MM.1S (cell line): ENCODE measurements at places on chromosomes 7 and 10.

DNA sequence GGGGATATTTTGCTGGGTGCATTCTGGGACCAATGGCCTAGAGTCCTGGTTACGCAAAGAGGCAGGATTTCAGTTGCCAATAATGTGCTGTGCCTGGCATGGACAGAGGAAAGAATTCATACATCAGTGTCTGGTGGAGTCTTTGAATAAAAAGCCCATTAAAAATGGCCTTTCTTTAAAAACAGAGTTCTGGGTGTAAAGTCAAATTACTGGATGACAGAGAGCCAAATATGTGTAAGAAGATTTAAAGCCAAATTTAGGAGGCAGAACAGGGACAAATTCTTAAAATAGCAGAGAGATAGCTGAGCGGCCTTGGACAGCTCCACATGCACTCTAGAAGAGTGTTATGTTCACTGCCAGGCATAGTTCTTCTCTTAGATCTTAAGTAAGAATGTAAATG is 60.8 kb upstream of the MEOX2 start:
- DNase-seq: no peak

- DNase-seq: no peak
Measured at GRCh38 chr7:85600395-85600794, 413.5 kb upstream of the SEMA3D start.

DNA sequence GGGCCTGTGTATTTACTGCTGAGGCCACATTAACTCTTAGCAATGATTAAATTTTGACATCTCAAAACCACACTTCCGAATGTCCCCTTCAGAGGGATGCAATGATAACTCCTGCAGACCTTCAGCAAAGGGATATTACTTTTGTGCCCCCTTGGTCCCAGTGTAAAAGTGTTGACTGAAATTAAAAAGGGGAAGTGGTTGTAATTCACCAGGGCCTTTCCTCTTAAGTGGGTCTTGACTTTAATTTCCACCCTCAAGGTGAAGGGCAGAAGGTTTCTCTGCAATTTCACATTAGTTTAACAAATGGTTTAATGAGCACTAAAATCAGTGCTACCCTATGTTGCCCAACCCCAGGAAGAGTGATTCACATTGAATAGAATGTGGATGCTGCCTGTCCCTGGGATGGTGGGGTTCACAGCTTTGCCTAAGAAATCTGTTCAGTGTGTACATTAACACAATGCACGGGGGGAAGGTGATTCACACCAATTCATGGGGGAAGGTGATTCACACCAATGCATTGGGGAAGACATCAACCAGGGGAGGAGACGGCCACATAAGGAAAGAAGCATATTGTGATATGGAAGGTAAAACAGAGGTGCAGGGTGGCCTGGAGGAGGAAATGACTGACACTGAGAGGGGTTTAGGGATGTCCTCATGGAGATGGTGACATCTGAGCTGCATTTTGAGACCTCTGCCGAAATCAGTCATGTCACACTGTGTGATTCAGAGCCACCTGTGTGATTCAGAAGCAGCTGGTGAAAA is 19.4 kb upstream of the TNS3 start:
- no peak for DNase-seq

DNA sequence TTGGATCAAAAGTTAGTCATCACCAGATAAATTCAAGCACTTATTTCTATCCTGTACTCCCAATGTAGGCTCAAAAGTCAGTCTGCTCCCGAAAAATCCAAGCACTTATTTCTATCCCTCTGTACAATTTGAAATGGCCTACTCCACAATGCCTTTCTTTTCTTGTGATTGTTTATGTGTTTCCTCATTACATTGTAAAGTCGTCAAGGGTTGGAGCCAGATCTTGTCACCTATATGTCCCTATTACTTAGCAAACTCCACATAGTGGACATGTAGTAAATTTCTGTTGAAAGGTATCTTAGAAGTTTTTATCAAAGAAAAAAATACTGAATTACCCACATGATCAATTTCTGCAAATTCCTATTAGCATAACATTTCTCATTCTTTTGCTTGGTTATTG is 82.1 kb downstream of the CYP51A1 start:
- DNase-seq: no peak

DNA sequence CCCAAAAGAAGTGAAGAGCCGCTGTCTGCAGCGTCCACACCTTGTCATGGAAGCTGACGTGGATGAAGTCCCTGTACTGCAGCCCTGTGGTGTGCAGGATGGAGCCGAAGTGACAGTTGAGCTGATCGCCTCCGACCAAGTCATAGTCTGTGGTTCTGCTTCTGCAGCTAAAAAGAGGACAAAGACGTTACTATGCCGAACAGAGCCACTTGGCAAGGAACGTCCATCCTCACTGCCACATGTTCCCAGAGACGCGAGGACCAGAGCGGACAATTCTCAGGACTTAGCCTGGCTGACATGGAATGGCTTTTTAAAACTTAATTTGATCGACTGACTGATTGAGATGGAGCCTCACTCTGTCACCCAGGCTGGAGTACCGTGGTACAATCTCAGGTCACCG is 21.8 kb downstream of the DAGLB start:
- no peak for DNase-seq

GRCh38 chr7:41788556-41788955 is 85.7 kb upstream of the INHBA start:
- DNase-seq: no peak

- no peak for DNase-seq
Measured at GRCh38 chr7:28986028-28986764, 28.1 kb upstream of the TRIL start.

DNA sequence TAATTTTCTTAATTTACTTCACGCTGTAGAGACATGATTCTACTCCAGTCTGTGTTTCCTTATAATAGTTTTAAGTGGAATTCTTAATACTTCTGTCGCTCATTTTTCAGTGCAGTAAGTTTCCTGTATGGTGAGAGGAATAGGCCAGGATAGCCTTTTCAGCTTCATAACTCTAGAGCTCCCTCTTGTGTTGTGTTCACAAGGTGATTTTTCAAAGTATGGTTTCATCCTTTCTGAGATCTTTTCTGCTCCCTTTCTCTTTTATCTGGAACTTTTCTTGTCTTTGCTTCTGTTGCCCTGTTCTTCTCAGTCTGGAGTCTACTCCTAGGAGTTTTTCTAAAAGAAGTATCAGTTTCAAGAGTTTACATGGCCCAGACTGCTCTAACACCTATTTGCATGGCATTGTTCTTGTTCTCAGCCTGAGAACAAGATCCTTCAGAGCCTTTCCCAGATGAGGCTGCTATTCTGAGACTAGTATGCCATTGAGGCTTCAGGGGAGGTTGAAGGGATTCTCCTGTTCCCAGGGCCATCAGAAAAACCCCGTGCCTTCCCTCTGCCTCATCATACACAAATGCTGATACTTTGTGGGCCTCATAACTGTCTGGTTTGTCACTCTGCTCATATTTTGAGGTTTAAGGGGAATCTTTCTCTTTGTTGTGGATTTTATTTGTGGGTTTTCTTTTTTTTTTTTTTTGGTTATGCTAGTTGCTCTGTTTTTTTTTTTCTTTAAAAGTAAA is 21.8 kb downstream of the NET1 start:
- DNase-seq: peak; percentile 29

GRCh38 chr10:70586348-70586930 is 16.1 kb downstream of the PRF1 start:
- DNase-seq: no peak

- DNase-seq: no peak
Measured at GRCh38 chr7:16644157-16644556, 1.4 kb downstream of the ANKMY2 start.

DNA sequence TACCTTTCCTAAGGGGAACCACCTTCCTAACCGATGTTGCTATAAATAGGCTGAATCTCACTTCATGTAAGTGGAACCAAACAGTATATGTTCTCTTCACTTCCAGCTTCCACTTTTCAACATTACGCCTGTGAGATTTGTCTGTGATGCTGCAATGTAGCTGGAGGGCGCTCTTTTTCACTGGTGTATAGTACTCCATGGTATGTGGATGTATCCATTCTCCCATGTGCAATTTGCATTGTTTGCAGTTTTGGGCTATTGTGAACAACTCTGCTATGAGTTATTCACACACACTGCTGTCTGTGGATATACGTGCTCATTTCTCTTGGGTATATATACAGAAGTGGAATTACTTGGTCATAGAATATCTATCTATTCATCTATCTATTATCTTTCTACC is 75.9 kb upstream of the GNA12 start:
- DNase-seq: no peak

DNA sequence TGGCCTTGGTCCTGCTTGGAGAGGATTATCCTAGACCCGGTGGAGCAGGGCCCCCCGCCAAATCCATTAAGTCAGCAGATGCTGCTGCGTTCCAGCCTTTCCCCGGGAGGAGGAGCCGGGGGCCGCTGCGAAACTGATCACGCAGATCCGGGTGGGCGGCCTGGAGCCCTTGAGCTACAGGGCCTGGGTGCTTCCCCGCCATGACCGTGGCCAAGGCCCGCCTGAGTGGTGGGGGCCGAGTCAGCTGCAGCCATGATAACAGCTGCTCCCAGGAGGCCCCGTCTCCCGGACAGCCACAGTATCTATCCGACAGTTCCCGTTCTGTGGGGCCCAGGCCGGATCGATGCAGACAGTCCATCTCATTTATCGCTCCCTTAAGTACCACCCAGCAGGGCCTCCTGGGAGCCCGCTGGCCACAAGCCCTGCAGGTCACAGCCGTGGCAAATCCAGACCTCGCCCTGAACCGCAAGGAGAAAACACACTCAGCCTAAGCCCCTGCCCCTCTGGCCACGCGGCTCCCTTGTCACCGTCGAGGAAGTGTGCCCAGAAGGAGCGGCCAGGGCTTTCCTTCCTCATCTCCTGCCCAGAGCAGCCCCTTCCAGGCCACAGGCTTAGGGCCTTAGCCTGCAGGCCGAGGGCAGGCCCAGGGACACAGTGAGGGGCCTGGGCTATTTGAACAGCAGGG is 34.4 kb upstream of the SLC29A4 start:
- DNase-seq: no peak

DNA sequence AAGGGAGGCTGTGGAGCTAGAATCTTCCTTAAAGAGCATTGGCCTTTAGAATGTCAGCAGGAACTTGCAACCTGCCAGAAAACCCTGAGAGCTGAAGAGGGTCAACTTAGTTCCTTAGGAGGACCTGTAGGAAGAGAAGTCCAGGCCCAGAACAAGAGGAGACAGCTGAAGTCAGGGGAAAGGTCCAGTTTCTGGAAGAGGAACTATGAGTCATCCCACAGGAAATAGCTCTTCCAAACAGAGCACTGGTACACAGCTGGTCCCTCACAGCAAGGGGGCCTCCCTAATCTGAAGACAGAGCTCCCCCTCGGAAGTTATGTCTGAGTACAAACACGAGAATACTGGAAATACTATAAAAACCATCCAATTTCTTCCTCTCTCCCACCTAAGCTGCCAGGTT is 98.9 kb downstream of the HERPUD2 start:
- no peak for DNase-seq

DNA sequence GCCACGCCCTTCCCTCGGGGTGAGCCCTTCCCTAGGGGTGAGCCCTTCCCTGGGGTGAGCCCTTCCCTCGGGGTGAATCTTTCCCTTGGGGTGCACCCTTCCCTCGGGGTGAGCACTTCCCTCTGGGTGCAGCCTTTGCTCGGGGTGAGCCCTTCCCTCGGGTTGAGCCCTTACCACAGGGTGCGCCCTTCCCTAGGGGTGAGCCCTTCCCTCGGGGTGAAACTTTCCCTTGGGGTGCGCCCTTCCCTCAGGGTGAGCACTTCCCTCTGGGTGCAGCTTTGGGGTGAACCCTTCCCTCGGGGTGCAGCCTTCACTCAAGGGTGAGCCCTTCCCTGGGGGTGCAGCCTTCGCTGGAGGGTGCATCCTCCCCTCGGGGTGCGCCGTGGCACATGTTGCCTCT is 34.6 kb upstream of the INSIG1 start:
- no peak for DNase-seq

GRCh38 chr10:100184840-100185239 is 989 bp downstream of the ERLIN1 start:
- DNase-seq: peak; percentile 18

DNA sequence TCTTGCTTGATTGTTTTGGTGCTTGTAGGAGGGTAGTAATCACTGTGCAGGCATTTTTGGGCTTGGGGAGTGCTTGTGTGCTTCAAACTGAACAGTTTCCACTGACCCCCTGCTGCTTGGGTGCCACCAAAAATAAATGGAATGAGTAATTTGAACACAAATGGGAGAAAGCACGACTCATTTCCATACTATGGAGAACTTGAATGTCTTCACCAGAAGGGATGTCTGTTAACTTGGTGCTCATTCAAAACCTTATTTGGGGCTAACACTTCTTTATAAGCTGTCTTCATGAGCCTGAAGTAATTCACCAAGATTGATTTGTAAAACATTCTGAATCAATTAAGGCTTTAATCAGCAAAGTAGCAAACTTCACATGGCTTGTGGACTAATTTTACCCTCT is 560.3 kb downstream of the SDK1 start:
- no peak for DNase-seq

DNA sequence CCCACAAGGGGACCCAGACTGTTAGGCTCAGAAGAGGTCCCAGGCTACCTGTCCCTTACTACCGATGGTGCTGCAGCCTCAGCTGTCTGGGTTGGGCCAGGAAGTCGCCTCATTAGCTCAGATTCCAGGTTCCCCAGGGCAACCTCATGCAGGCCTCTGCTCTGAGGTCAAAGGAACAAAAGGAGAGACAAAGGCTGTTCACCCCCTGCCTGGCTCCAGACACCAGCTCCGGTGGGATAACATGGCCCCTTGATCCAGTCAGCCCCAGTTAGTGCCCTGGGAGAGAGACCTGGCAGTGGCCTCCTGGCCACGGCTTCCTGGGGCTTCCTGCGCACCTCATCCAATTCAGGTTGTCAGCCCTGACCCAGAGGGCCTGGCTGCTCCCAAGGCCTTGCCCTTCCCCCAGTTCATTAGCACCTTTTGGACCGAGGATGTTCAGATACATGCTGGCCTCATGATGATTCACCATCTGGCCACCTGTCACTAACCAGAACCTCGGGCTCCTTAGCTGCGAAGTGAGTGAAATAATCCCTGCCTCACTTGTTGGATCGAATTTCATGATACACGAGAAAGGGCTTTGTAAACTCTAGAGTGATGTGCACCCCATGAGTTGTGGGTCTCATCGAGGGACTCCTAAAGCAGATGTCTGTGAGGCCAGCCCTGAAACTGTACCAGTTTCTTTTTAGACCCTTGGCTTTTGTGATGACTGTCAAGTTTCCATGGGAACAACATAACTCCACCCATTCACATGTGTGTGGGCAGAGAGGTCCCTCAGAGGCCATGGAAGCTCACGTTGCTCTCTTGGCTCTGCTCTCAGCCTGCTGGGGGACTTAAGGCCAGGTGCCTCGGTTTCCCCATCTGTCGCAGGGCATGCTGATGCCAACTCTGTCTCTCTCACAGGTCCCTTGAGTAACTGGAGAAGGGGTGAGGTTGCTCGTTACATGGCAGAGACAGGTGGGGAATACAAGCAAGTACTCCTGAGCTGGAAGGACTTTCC is 79.5 kb upstream of the PCBD1 start:
- DNase-seq: peak; percentile 39

- DNase-seq: no peak
Measured at GRCh38 chr7:52120912-52121311, 804.3 kb upstream of the COBL start.
